ENCODE measurements at places on chromosomes 5 and 9.

- no peak for DNase-seq
These were observed 297.8 kb downstream of the SH3GL2 start for GRCh38 chr9:17876687-17877086.

DNA sequence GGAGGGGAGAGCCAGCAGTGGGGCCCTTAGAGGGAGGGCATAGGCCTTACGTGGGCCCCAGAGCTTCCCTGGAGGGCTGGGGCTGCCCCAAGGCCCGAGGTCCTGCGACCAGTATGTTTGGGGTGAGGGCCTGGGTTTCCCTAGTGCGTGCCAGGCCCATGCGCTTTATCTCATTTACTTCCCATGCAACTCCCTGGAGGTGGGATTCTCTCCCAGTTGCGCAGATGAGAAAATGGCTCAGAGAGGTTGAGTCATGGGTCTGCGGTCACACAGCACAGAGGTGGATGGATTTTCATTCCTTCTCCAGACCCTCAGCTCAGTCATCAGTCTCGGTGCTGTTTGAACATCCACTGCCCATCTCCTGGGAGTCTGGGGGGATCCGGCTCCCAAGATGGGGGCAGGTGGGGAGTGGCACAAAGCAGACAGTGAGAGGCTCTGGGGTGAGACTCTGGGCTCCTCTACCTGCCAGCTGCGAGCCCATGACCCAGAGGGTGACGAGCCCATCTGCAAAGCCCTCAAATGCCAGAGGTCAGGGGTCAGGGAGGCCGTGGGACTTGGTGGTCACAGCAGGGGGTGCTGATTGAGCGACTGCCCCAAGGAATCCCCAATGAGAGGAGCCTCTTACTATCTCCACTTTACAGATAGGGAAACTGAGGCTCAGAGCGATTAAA, 171.2 kb downstream of the GAPVD1 start:
- DNase-seq = no peak

GRCh38 chr9:91948597-91949391, 1.2 kb downstream of the ROR2 start:
- no peak for DNase-seq

DNA sequence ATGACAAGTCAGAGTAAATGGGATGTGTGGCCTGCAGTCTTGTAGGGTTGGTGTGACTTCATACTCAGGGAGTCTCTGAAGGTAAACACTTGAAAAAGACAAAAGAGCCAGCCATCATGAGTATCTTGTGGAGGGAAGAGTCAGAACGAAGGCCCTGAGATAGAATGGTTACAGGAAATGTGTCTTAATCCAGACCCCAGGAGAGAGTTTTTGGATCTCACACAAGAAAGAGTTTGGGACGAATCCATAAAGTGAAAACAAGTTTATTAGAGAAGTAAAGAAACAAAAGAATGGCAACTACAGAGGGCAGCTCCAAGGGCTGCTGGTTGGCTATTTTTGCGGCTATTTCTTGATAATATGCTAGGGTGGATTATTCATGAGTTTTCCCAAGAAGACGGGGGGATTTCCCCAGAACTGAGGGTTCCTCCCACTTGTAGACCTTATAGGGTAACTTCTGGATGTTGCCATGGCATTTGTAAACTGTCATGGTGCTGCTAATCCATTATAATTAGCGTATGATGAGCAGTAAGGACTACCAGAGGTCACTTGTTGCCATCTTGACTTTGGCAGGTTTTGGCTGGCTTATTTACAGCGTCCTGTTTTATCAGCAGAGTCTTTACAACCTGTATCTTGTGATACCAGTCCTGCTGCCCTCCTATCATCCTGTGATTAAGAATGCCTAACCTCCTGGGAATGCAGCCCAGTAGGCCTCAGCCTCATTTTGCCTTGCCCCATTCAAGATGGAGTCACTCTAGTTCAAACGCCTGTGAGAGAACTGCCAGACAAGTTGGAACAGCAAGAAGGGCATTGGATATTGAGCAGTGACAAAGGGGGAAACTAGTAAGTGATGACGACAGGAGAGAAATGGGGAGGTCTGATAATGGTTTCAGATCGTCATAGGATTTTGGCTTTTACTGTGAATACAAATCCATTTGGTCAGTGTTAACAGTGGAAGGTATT, 34.0 kb downstream of the MTRR start:
- no peak for DNase-seq

DNA sequence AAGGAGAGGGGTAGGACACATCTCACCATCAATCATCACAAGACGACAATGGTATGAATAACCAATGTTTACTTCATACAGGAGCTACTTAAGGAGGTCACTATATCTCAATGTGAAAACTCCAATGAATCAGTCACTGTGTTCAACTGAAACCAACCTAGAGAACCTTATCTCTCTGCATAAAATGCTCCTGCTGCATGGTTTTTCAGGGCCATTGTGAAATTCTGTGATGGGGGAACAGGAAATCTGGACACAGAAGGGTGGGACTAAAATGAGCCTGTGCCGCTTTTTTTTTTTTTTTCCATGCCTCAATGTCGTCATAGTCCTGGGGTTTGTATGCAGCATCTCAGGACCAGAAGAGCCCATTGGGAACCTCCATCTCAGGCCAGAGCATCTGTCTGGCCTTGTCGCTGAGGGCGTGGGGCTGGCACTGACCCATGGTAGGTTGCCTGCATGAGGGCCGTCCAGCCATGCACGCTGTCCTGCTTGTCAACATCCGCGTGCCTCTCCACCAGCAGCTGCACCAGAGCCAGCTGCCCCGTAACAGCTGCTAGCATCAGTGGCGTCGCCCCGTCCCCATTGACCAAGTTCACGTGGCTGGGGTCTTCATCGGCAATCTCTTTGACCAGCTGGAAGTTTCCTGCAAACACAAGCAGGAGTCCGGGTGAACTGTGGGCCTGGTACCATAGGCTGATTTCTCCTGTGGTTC, 12.7 kb downstream of the ANKS6 start:
- DNase-seq = no peak
